Activated CD4-positive, alpha-beta T cell treated with anti-CD3 and anti-CD28 coated beads for 24 hours (primary cell): ENCODE measurements at places on chromosomes 11 and 22.
A peak's percentile ranks its signal among the peaks of the same experiment; 100 is the strongest.

DNA sequence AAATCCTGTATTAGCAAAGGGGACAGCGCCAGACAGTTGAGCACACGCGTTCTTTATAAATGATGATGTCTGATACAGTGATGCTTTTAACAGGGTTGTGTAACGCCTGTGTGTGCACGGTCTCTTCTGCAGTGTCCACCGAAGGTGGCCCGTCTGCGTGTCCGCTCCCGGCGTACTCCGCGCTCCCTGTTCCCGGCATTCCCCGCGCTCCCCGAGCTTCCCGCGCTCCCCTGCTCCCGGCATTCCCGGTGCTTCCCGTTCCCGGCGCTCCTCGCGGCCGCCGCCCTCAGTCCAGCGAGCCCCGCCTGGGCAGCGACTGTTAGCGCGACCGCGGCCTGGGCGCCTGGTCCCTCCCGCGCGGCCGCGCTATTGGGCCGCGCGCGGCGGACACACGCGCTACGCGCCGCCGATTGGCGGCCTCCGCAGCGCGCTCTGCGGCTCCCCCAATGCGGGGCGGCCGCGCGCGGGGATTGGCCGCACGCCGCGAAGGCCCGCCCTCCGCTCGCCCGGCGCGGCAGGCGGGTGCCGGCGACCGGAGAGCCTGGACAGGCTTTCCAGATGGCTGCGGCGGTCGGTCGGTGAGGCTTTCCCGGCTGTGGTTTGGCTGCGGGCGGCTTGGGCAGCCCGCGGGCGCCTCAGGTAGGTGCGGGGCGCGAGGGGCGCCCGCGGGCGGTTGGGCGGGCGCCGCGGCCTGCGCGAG, at the start of gene DGCR8:
Gene DGCR8 (plus strand): TSS at position 497 of the 700 bp plus-strand sequence. CDS start 5,723 bp downstream, outside the sequence.
- peak; percentile 45 for DNase-seq

- DNase-seq: no peak
These were observed 43.2 kb downstream of the ARHGAP42 start for GRCh38 chr11:100730266-100730665.

DNA sequence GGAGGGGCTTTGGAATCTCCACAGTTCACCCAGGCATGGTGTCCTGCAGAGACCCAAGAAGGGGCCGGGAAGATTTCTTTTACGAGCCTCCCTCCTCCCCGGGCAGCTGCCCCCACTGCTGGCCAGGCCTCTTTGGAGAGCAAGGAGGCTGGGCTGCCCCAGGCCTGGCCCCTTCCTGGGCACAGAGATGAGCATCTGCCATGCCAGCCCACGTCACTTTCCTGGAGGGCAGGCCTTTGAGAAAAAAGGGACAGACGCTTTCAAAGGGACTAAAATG, 60.5 kb upstream of the FGF3 start:
- DNase-seq: no peak

DNA sequence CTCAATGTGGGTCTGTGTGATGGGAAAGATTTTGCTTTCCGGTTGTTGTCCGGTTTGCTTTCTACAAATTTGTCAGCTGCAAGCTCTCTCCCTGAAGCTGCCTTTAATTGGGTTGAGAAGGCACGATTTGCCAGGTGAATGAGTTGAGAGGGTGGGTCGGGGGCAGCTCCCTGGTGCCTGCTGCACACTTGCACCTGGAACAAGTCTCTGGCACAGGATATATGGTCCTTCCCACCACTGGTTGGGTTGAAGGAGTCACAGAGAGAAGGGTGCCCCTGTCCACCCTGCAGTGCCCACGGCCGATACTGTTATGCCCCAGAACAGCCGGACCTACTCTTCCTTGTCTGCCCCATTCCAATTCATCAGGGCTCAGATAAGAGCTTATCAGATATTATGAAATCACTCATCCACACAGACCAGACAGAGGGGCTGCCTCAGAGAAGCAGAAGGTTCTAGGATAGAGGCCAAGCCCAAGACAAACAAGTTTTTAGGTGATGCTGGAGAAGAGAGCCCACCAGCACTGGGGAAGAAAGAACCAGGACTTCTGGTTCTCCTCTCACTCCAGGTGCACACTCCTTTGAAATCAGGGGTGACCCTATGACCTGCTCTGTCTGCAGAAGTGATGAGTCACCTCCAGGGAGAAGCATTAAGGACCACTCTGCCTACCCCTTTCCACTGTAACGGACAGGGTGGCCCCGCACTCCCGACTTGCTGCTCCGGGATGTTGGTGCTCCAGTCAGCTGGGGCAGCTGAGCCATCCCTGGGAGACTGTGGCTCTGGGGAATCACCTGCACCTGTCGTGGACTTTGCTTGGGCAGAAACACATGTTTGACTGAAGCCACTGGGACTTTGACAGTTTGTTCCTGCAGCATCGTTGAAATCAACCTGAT, 45.3 kb downstream of the RTL6 start:
- DNase-seq: no peak

DNA sequence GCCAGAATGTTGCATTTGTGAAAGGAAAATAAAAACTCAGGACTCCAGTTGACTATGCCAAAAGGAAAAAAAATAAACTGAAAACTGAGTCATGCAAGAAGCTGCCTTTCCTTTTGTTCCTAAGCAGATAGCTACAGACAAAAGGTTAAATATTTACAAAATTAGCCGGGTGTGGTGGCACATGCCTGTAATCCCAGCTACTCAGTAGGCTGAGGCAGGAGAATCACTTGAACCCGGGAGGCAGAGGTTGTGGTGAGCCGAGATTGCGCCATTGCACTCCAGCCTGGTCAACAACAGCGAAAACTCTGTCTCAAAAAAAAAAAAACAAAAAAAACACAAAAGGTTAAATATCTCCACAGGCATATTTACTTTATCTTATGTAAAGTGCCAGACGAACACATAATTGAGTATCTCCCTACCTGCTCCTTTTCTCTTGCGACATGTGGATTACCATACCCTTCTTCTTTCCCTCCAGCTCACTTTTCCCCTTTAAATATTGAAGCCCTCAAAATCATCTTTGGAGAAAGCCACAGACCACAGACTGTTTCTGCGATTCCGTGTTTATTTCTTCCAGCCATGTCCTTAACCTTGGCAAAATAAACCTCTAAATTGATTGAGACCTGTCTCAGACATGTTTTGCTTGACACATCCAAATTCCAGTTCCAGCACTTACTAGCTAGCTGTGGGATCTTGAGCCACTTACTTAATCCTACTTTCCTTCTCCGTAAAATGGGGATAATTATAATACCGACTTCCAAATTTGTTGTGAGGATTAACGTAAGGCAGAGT, 2.3 kb upstream of the SMPD1 start:
- no peak for DNase-seq

DNA sequence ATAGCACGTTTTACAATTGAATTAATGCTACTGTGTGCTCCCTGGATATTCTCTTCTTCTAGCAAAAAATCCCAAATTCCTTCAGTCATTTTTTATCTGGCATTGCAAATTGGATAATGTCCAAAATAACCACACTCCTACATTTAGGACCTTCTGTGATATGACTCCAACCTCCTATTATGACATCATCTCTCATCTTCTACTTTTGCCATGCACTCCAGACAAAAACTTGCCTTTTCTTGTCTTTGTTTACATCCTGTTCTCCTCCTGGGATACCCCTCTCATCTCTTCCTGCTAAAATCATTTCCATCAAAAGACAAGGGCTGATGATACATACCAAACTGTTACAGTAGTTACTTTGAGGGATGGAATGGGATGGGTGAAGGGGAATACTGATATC, 20.6 kb upstream of the TMEM218 start:
- no peak for DNase-seq

DNA sequence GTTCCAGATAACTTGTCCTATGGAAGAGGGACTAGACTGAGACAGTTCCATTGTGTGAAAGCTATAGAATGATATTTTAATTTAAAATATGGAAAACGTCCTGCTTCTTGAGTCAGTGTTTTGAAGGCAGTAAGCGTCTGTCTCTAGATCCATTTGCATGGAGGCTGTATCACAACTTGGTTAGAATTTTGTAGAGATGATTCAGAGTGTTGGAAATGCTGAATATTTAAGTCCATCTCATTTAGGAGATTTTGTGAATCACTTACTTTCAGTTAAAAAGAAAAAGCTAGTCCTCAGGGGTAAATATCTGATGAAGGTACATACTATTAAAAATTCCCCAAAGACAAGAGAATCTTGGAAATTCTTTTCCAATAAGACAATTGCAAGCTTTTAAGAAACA, 72.7 kb downstream of the FANCF start:
- DNase-seq: no peak

- no peak for DNase-seq
These were observed 31.2 kb upstream of the MUC5AC start for GRCh38 chr11:1126491-1126926.

DNA sequence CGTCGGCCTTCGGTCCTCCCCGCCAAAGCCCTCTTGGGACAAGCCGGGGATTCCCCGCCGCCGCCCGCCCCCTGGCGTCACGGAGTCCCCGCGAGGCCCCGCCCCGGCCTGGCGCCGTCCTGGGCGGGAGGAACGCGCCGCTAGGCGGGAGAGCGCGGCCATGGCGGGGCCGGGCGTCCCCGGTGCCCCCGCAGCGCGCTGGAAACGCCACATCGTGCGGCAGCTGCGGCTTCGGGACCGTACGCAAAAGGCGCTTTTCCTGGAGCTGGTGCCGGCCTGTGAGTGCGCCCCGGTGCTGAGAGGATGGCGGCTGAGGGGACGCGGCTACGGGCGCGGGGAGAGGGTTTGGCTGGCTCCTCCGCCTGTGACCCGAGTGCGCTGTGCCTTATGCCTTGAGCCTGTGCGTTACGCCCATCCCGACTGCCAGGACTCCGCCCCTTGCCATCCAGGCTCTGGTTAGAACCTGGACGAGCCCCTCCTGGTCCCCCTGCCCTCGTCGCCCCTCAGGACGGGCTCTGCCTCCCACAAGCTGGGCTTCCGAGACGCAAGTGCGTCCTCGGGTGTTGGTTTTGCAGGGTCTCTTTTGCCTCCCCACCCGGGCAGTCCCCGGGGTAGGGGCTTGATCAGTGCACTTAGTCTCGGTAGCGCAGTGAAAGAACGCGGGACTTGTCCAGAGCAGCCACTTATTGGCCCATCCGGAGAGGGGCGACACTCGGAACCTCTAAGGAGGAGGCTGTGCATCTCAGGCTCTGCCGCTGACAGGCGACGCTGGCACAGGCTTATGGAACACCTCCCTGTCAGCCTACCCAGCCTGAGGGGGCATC, at the start of gene ATG16L2:
Gene ATG16L2 (plus strand): TSS at position 126 of the 824 bp plus-strand sequence. CDS start 35 bp downstream, at position 161.
- peak; percentile 79 for DNase-seq

- no peak for DNase-seq
These were observed 24.9 kb upstream of the OSBPL5 start for GRCh38 chr11:3189886-3190583.

GRCh38 chr22:23774922-23775436, 2.3 kb downstream of the MMP11 start:
- no peak for DNase-seq
